ENCODE measurements at places on chromosomes 3 and 15. TPM values are rescaled to one million over a fixed set of nuclear protein-coding genes. Genes with fewer than 3 reads are reported as not detected.

The C2CD4B gene
- 0.17 TPM for polyA plus RNA-seq

DNA sequence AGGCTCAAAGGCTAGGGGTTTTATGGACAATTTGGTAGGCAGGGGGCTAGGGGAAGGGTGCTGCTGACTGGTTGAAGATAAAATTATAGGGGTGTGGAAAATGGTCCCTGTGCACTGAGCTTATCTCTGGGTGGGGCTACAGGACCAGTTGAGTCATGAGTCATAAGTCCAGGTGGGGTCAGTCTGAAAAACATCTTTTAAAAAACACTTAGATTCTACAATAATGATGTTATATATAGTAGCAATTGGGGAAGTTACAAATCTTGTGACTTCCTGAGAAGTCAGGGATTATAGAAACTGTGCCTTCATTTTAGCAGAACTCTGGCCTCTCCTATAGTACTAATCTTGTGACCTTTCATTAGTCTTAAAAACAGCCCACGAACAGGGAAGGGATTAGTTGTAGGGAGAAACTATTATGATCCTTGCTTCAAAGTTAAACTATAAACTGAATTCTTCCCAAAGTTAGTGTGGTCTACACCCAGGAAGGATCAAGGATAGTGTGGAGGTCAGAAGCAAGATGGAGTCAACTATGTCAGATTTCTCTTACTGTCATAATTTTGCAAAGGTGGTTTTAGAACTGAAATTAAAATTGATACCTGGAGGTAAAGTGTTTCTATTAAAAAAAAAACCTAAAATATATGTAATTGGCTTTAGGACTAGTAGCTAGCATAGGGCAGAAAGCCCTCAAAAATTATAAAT, 130.1 kb downstream of the P2RY1 start:
- no peak for DNase-seq

DNA sequence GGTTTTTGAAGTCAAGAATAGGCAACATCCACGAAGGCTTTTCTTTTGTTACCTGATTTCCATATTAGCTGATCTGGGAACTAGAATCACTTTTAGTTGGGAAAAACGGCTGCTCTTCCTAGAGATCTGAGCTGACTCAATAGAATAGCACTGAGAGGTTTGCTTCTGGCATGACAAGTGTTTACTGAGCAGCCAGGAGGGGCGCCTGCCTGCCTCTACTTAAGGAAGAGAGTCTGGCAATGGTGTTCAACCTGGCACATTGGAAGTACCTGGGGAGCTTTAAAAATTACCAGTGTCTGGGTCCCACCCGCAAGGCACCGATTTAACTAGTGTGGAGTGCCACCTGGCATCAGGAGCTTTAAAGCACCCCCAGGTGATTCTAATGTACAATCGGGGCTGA, 34.4 kb downstream of the FAM43A start:
- no peak for DNase-seq

The CSTA gene
- 0.67 TPM for polyA plus RNA-seq

- DNase-seq = no peak
Observed at GRCh38 chr3:133849346-133849745, 43.7 kb downstream of the SRPRB start.

The SETD2 gene
- polyA plus RNA-seq = 14.2 TPM

DNA sequence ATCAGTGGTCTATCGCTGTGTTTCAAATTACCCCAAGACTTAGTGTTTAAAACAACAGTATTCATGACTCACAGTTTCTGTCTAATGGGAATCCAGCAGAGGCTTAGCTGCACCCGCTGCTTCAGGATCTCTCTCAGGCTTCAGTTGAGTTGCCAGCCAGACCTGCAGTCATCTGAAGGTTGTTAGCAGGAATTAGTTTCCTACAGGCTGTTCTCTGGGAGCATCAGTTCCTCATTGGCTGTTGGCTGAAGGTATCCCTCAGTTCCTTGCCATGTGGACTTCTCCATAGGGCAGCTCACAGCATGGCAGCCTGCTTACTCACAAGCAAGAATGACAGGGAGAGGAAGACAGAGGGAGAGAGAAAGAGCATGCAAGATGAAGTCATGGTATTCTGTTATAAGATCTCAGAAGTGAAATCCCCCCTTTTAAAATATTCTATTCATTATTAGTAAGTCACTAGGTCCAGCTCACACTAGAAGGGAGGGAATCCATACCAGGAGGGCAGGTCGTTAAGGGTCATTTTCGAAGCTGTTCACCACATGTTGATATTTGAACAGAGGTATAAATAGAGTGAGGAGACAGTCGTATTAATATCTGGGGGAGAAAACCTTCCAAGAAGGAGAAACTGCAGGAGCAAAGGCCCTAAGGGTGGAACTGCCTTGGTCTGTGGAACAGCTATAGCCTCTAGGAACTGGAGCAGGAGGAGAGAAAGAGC, 473.9 kb upstream of the PPP2R3A start:
- no peak for DNase-seq

The WDR93 gene
- 0.03 TPM for polyA plus RNA-seq

DNA sequence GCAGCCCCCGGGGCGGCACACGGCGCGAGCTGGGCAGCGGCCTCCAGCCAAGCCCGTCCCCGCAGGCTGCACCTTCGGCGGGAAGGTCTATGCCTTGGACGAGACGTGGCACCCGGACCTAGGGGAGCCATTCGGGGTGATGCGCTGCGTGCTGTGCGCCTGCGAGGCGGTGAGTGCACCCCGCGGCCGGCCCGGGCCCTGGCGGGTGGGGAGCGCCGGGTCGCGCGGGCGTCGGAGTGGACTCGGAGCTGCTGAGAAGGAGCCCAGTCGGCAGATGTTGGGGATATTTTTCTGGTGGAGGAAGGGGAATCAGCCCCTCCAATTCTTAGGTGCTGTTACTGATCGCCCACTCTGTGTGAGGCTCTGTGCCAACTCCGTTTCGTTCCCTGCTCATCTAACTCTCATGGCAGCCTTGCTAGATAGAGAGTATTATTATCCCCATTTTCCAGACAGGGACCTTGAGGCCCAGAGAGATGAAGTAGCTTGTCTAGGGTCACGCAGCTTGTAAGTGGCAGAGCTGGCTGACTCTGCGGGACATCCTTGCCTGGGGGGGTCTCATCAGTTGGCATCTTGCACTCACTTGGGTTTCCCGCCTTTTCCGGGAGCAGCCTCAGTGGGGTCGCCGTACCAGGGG, 890 bp downstream of the CHRD start:
- no peak for DNase-seq

The GOLGA8G gene
- polyA plus RNA-seq = not detected

DNA sequence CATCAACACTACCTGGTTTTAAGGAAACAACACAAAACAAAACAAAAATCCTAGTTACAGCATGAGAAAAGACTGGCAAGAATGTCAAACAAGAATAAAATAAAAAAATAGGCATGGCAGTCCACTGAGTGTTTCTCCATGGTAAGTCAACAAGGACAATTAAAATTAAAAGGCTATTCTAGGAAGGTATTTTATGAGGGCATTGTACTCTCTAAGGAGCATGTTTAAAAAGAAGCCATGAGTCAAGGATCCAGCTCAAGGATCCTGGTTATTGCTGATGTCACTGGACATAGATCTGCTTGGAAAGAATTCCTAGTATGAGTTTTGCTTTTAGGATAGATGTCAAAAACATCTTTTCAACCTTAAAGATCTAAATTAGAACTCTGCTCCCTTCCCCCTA, 106.7 kb downstream of the MYO5A start:
- DNase-seq = no peak

The XCR1 gene
- polyA plus RNA-seq = 0.01 TPM

The DMXL2 gene
- 2.9 TPM for polyA plus RNA-seq

The KBTBD13 gene
- 5.7 TPM for polyA plus RNA-seq

DNA sequence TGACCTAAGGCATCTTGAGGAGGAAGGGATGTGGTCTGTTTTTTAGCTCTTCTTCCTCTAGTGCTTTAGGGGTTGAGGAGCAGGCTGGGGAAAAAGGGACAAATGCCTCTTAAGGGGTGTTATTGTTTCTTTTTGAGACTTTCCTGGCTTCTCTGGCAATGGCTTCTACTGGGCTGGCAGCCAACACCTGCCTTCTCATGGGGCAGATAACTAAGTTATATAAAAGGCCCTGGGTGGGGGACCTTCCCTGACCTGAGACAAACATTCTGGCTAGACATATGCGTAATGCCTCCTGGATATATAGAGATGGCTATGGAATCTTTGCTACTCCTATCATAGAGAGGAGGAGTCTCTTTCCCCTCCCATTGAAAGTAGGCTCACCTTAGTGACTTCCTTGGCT, 179.2 kb upstream of the PROK2 start:
- DNase-seq = no peak

DNA sequence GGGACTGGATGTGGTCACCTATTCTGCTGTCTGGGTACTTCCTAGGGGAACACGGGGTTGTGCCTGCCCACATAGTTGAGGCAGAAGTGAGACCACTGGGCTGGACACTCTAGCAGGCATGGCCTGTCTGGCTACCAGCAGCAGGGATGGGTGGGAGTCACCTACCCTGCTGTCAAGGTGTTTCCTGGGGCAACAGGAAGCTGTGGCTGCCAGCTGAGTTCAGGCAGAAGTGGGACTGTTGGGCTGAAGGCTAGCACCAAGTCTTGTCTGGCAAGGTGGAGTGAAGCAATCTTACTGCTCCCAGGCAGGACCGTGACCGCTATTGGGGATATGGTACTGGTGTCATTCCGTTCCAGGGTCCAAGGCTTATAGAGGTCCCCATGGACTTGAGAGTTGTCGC, 20.3 kb upstream of the ZDHHC23 start:
- no peak for DNase-seq

The PBRM1 gene
- 12.1 TPM for polyA plus RNA-seq

- no peak for DNase-seq
Observed at GRCh38 chr3:38574411-38575278, 74.8 kb downstream of the SCN5A start.

The ACKR4 gene
- polyA plus RNA-seq = 0.29 TPM

The CACNA2D2 gene
- 0.83 TPM for polyA plus RNA-seq

DNA sequence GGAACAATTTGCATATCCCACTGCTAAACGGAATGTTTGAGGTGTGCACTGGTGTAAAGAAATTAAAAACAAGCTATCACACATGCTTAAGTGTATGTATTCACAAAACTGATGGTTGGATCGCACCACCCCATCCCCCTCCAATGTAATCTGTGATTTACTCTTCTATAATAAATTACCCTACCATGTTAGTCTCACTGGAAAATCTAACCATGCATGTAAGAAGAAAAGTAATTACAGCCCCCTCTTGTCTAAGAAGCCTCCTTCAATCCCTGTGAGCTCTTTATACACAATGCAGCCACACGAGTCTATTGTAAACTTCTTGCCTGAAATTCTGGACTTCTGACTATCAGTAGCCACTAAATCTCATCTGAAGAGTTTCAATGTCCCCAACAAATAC, 173.6 kb downstream of the ZBTB20 start:
- DNase-seq = no peak

The LYZL4 gene
- polyA plus RNA-seq = not detected

DNA sequence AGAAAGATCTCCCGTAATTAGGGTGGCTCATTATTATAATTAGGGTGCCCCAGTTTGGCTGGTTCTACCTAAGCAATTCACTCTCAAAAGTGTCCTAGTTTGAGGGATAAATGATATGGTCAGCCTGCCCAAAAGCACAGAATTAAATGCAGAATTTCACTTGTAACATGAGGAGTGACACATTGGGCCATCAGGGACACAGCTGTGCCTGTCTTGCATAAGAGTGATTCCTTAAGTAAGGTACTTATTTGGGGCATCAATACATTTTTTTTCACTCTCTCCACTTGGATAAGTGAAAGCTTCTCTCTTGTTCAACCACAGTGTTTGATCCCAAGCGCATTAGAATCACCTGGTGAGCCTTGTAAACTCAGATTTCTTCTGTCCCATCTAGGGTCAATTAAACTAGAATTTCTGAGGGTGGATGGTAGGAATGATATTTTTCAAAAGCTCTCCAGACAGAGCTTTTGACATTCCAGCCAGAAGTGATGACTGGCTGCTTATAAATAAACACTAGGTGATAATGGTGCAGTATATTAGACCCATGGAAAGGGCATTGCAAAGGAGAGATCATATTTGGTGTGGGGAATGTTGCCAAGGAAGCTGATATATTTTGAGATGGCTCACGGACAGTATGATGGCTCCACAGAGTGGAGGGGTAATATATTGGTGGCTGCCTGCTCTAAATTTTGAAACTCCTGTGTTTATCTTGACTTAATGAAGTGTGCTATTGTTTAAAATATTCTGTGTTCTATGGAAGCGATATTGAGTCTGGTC, 458.1 kb upstream of the RASGRP1 start:
- DNase-seq = no peak

The CPNE9 gene
- 0.05 TPM for polyA plus RNA-seq

- no peak for DNase-seq
Observed at GRCh38 chr3:187852842-187853730, 107.8 kb upstream of the BCL6 start.

All from psoas muscle (tissue), 8 donors.